ENCODE measurements at places on chromosomes 2 and 18.

DNA sequence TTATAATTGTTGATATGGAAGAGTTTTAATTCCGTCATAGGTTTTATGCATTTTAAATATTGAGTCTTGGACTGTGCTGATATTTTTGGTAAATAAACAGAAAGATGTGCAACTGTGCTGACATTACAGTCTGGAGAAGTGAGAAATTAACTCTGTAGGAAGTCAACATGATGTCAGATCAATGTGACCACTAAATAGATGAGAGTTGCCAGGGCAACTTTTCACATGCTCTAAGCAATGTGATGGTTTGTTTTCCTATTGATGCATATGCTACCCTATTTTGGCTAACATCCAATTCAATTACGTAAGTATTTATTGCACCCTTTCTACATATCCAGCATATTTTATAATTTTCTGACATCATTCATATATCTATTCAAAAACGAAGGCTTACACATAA lies 1109.3 kb downstream of the TSN start:
- DNase-seq = no peak

DNA sequence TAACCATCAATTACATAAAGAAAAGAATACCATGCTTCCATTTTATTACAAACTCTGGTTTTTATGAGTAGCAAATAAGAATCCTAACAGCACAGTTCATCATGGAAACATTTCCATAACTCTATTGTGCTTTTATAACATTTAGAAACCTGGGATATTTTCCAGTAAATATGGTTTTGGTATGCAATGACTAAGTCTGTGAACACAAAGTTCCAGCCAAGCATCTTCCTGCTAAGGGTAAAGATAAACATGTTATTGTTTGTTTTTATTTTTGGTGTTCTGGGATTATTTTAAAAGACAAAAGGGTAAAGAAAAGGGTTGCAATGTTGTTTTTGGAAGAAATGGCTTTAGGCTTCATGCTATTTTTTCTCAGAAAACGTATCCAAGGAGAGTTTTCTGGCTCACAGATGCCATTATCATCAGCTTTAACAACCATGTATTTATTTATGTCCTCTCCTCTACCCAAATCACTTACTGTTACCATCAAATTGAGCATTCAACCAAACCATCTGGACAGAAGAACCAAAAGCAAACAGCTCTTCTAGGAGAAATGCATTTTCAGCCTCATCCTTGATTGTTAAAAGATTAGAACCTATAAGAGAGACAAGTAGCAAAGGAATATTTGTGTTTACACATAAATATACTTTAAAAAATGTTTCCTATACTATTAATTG lies 116.0 kb downstream of the PLA2R1 start:
- DNase-seq = no peak

GRCh38 chr2:16635791-16636699 lies 29.6 kb downstream of the CYRIA start:
- no peak for DNase-seq

- no peak for DNase-seq
Observed at GRCh38 chr2:211724933-211725332, 813.7 kb downstream of the ERBB4 start.

- DNase-seq = no peak
Observed at GRCh38 chr2:227150222-227150936, 13.6 kb downstream of the COL4A4 start.

GRCh38 chr2:216677439-216678097 lies 17.8 kb downstream of the IGFBP5 start:
- DNase-seq = peak; percentile 51

Measured in aorta (tissue), 5 donors.